ENCODE measurements at places on chromosomes 13 and 19. TPM values are rescaled to one million over a fixed set of nuclear protein-coding genes. Genes with fewer than 3 reads are reported as not detected.

GRCh38 chr13:43785650-43786471, 911 bp downstream of the ENOX1 start:
- H3K36me3 ChIP-seq = no peaks in the 10 kb centered on the region
- peaks cover 42% of the 10 kb centered on the region for H3K27me3 ChIP-seq
- H3K4me3 ChIP-seq = peak overlapping the region; percentile 61
- H3K27ac ChIP-seq = peak overlapping the region; percentile 36
- peaks cover 23% of the 10 kb centered on the region for H3K4me1 ChIP-seq

DNA sequence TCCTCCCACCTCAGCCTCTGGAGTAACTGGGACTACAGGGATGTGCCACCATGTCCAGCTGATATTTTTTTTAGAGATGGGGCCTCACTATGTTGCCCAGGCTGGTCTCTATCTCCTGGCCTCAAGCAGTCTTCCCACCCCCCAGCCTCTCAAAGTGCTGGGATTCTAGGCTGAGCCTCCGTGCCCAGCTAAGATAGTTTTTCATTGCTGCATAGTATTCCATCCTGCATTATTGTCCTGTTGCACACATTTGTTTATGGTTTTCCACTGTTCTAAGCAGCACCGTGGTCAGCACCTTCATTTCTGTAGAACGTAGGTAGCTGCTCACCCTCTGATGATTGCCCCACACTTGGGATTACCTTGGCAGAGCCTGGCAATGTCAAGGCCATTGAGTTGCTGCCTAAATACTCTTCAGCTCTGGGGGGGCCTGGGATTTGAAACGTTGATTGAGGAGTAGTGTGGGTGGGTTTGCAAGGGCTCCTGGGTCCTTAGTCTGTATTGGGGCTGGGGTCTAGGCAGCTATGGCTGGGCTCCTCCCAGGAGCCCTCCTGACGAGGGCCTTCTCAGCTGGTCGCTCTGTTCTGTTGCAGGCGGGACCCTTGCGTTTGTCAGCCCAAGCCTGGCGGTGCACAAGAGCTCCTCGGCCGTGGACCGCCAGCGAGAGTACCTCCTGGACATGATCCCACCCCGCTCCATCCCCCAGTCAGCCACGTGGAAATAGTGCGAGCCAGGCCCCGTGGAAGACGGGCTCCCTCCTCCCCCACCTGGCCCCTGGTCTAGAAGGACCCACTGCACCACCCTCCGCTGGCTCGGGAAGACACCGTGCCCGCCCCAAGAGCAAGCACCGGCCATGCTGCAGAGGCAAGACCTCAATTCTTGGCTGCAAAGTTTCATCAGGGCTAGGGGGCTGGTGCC, 10.3 kb downstream of the TSSK6 start:
- no peak overlapping the region for H3K4me3 ChIP-seq
- DNase-seq = no peak
- no peak overlapping the region for H3K27ac ChIP-seq
- no peaks in the 10 kb centered on the region for H3K27me3 ChIP-seq
- peaks cover 86% of the 10 kb centered on the region for H3K36me3 ChIP-seq

DNA sequence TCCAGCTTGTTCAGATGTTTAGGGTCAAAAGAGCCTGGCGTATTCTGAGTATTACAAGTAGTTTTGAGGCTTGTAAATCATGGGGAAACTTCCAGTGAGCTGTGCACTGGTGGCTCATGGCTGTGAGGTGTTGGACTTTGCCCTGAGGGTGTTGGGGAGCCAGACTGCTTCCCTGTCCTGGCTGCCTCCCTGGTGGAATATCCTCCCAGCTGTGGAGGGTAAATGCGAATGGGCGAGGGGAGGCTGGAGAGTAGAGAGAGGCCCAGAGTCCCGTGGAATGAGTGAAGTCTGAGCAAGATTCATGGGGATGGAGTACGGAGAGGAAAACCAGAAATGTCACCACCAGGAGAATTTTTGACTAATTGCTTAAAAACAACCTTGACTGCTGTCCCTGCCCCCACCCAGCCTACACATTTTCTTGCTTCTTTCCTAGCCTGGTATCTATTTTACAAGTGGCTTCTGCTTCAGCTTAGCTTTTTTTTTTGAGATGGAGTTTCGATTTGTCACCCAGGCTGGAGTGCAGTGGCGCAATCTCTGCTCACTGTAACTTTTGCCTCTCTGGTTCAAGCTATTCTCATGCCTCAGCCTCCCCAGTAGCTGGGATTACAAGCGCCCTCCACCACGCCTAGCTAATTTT, 3.7 kb downstream of the SNRPA start:
- H3K27me3 ChIP-seq = no peaks in the 10 kb centered on the region
- peaks cover 54% of the 10 kb centered on the region for H3K4me1 ChIP-seq
- H3K27ac ChIP-seq = peak overlapping the region; percentile 8

DNA sequence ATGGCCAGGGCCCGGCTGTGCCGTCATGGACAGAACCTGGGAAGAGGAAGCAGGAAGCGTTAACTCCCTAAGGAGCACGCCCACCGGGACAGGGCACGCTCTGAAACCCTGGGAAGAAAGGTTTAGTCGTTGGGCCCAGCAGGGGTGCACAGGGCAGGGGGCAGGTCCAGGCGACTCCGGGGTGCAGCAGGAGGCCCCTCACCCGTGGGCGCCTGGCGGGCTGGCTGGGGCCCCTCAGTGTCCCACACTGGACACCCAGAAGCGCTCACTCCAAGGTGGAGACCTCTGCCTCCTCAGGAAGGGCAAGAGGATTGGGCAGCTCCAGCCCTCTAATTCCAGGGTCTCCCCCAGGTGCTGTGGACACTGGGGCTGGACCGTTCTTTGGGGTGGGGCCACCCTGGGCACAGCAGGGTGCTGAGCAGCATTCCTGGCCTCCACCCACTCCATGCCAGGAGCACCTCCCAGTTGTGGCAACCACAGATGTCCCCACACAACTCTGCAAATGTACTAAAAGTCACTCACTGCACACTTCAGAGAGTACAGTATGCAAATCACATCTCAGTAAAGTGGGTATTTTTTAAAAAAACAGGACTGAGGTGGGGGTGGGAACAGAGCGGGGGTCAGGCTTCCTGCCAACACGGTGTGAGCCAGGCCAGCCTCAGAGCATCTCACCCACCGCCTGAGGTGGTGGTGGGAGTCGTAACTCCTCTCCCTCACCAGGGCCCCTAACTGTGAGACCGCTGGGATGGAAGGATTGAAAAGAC, 35.2 kb downstream of the PIP5K1C start:
- H3K27me3 ChIP-seq = no peaks in the 10 kb centered on the region
- H3K36me3 ChIP-seq = peaks cover 53% of the 10 kb centered on the region
- no peak overlapping the region for H3K4me3 ChIP-seq

The PRR19 gene
- total RNA-seq = 0.71 TPM

The RPL21 gene
- 903 TPM for total RNA-seq

DNA sequence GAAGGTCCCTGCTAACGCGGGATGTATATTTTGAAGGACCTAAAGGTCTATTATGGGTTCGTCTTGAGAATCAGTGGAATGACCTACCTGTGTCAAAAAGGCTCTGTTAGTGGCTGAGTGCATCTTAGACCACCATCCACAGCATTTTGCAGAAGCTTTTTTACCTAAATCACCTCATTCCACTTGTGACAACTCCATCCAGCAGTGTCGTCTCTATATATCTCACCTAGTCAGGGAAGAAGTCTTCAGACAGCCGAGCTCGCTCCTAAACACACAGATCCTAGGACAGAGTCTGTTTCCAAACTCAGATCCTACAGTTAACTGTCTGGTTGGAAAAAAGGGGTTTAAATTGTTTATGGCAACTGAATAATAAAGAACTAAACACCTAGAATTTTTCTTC, 33.7 kb downstream of the COL4A1 start:
- H3K36me3 ChIP-seq = peaks cover 6% of the 10 kb centered on the region
- DNase-seq = no peak
- H3K27ac ChIP-seq = no peak overlapping the region
- no peak overlapping the region for H3K4me3 ChIP-seq

DNA sequence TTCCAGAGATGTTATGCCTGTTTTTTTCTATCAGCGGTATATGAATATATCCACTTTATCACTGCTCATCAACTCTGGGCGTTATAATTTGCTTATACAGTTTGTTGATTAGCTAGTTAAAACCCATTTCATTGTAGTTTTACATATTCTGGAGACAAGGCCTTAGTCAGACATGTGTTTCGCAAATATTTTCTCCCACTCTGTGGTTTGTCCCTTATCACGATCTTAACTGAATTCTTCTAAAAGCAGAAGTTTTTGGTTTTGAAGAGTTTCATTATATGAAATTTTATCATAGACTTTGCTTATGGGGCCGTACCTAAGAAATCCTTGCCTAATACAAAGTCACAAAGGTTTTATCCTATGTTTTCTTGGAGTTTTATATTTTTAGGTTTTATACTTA, 84.6 kb downstream of the FRY start:
- peaks cover 31% of the 10 kb centered on the region for H3K4me1 ChIP-seq
- H3K4me3 ChIP-seq = no peak overlapping the region
- no peak overlapping the region for H3K27ac ChIP-seq
- H3K27me3 ChIP-seq = no peaks in the 10 kb centered on the region
- DNase-seq = no peak

GRCh38 chr13:19985219-19985556, 26.7 kb downstream of the ZMYM2 start:
- H3K27ac ChIP-seq = no peak overlapping the region
- DNase-seq = no peak
- H3K27me3 ChIP-seq = no peaks in the 10 kb centered on the region
- H3K4me3 ChIP-seq = no peak overlapping the region
- peaks cover 4% of the 10 kb centered on the region for H3K36me3 ChIP-seq

GRCh38 chr13:99995589-99996380, 14.2 kb downstream of the ZIC2 start:
- no peak overlapping the region for H3K4me3 ChIP-seq
- no peak overlapping the region for H3K27ac ChIP-seq
- no peak for DNase-seq
- no peaks in the 10 kb centered on the region for H3K4me1 ChIP-seq
- peaks cover 100% of the 10 kb centered on the region for H3K27me3 ChIP-seq
- no peaks in the 10 kb centered on the region for H3K36me3 ChIP-seq
